PC-3 (cell line): ENCODE measurements at places on chromosomes 3 and 15.

DNA sequence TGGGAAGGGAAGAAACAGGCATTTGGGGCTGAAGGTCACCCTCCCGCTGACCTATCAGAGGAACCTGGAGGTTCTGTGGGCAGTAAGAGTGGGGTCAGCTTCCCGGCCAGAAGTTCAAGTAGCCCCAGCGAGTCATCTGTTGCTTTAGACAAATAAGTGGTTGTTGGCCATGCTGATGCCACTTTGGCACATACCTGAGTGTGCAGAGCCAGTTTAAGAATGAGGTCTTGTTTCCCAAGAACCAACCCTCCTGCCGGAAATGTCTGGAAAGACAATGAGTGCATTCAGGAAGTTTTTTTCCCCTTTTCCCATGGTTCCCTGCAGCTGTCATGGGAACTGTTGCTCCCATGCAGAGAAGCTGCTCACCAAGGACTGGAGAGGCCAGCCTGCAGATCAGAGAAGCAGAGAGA lies 166.7 kb downstream of the ZNF621 start:
- no peak overlapping the region for H3K27ac ChIP-seq
- no peak overlapping the region for H3K4me3 ChIP-seq
- no peaks in the 10 kb centered on the region for H3K4me1 ChIP-seq
- DNase-seq = peak; percentile 24
- H3K27me3 ChIP-seq = peaks cover 74% of the 10 kb centered on the region

DNA sequence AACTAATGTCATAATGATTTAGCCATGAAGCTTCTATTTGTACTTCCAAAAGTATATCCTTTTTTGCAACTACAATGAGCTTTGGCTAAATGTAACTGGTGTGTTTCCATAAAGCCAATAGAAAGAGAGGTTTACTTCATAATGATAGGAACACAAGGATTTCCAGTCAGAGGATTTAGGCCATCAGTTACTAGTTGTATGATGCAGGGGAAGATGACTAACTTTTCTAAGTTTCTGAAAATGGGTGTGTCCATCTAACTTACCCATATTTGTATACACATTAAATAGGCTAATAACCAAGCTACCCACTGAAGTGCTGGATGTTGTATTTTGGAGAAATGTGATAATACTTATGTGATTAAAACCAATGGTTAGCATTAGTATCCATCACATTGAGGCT lies 55.7 kb downstream of the SLC4A7 start:
- H3K4me3 ChIP-seq = no peak overlapping the region
- DNase-seq = peak; percentile 33
- peaks cover 27% of the 10 kb centered on the region for H3K4me1 ChIP-seq
- no peak overlapping the region for H3K27ac ChIP-seq

DNA sequence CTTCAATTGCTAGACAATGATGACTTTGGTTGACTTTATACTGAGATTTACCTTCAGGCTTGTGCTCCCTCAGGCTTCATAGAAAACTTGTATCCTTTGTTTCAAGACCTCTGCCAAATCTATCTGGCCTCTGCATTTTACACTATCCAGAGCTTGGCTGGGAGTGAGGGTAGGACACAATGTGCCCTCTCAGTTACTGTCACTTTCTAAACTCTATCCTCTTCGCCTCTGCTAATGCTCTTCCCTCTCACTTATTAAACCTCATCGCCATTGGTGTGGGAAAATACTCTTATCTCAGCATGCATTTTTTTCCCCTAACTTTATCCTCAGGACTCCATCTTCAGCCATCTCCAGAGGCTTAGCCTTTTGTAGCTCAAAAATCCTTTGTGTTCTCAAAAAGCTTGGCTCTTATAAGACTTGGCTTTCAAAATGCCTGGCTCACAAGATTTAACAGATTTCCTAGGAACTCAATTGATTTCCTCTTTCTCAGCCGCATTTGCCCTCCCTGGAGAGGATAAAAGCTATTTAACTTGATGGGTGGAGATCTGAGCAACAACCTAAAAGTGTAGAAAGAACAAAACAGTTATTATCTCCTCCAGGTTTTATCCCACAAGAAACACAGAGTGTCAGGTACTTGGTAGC lies 28.3 kb downstream of the SUCNR1 start:
- no peaks in the 10 kb centered on the region for H3K36me3 ChIP-seq
- peaks cover 48% of the 10 kb centered on the region for H3K4me1 ChIP-seq
- no peak for DNase-seq
- H3K27me3 ChIP-seq = no peaks in the 10 kb centered on the region

DNA sequence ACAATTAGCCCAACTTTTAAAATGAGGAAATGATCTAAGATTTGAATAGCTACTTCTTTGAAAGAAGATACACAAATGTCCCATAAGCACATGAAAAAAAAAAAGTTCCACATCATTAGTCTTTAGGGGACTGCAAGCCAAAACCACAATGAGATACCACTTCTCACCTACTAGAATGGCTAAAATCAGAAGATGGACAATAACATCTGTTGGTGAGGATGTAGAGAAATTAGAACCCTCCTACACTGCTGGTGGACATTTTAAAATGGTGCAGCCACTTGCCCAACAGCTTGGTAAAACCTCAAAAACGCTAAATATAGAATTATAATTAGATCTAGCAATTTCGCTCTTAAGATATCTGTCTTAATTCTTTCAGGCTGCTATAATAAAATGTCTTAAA lies 77.1 kb downstream of the MEX3B start:
- no peak overlapping the region for H3K27ac ChIP-seq
- H3K4me3 ChIP-seq = no peak overlapping the region
- no peaks in the 10 kb centered on the region; the same call in 1 of the 2 replicates for H3K27me3 ChIP-seq
- DNase-seq = no peak
- H3K36me3 ChIP-seq = no peaks in the 10 kb centered on the region

DNA sequence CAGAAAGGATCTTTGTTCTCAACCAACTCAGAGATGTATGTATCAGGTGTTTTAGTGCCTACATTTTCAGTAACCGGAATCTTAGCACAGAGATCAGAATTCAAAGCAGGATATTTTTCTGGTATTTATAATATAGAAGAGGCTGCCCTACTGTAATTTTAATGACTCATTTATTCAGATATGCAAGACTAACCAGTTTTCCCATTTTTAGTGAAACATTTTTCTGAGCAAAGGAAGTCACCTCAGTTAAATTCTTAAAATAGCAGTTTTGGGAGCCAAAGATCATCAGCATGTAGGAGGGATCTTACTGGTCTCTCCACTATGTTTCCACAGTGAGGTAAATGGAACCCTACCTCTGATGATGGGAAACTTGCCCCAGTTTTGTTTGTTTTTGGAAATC lies 42.0 kb downstream of the SRP14 start:
- H3K27ac ChIP-seq = no peak overlapping the region
- H3K36me3 ChIP-seq = peaks cover 48% of the 10 kb centered on the region
- H3K4me1 ChIP-seq = peaks cover 11% of the 10 kb centered on the region
- DNase-seq = peak; percentile 56
- no peak overlapping the region for H3K4me3 ChIP-seq
- H3K27me3 ChIP-seq = no peaks in the 10 kb centered on the region

DNA sequence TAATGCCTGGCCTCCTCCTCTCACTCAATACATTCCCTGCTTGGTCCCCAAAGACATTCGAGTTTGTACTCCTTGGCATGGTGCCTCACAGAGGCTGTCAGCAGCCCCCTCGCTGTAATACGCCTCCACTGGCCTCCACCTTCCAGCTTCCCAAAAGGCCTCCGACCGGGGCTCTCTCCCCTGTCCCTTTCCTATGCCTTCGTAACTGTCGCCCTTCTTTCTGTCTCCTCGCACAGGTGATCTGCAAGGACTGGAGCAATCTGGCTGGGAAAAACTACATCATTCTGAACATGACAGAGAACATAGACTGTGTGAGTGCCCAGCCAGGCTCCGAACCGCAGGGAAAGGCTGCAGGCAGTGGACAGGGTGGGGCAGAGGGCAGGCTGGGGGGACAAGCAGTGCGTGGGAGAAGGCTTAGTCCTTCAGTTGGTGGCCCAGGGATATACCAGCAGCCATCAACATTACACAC lies 10.7 kb upstream of the ABTB1 start:
- H3K27me3 ChIP-seq = no peaks in the 10 kb centered on the region
- H3K4me1 ChIP-seq = no peaks in the 10 kb centered on the region
- no peaks in the 10 kb centered on the region for H3K36me3 ChIP-seq
- H3K4me3 ChIP-seq = no peak overlapping the region
- no peak overlapping the region for H3K27ac ChIP-seq

- peaks cover 9% of the 10 kb centered on the region; the same call in 1 of the 2 replicates for H3K4me1 ChIP-seq
- no peak overlapping the region for H3K4me3 ChIP-seq
- H3K27ac ChIP-seq = no peak overlapping the region
- DNase-seq = no peak
- H3K36me3 ChIP-seq = no peaks in the 10 kb centered on the region
Observed at GRCh38 chr3:190291994-190292584, 30.2 kb downstream of the CLDN1 start.

GRCh38 chr3:124783696-124784095 lies 53.4 kb downstream of the UMPS start:
- no peak overlapping the region for H3K27ac ChIP-seq
- H3K4me1 ChIP-seq = peaks cover 6% of the 10 kb centered on the region
- no peak overlapping the region for H3K4me3 ChIP-seq

DNA sequence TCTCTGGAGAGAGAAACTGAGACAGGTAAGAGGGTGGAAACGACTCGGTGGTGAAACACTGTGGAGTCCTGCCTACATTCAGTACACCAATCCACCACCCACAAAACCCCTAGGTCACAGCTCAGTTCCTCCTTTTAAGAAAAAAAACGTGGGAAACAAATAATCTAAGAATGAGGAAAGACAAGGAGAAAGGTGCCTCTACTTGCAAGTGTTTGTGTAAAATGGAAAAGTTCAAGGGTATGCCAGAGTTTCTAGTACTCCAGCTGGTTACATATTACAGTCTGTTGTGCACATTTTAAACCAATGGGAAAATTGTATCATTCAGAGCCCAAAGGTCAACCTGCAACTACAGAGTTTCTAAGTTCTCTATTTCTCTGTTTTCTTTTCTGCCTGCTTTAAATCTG lies 32.2 kb downstream of the HGD start:
- H3K4me1 ChIP-seq = no peaks in the 10 kb centered on the region
- H3K27ac ChIP-seq = no peak overlapping the region
- H3K27me3 ChIP-seq = no peaks in the 10 kb centered on the region
- DNase-seq = no peak
- H3K36me3 ChIP-seq = no peaks in the 10 kb centered on the region
- no peak overlapping the region for H3K4me3 ChIP-seq

DNA sequence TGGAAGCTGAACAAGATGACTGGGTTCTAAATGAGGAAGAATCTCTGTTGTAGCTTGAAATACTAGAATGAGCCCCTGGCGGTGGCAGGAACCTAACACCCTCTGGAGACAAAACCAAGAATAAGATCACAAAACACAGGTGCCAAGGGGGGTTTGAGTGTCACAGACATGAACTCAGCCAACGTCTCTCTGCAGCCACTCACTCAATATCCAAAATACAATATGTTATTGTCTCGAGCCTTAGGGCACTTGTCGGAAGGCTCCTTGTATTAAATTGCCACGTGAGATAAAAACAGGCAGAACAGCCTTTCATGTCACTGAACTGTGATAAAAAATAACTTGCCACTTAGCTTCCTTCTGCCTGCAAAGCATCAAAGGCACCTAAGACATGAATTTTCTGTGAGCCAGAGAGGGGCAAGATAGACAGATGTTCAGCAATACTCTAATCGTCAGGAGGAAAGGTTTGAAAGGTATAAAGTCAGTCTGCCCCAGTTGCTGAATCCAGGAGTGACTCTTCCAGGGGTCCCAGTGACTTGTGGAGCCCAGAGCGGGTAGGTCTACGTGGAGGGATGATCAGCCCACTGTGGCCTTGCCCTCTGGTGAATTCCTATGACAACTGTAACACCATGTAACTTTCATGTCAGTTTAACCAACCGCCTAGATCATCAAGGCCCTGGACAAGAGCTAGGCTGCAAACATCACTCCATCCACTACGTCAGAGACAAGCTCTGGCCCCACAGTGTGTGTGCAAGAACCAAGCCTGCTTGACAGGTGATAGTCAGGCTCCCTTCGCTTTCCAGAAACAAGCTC lies 165.2 kb downstream of the OSBPL10 start:
- no peaks in the 10 kb centered on the region for H3K27me3 ChIP-seq
- no peak for DNase-seq
- no peak overlapping the region for H3K4me3 ChIP-seq
- no peak overlapping the region for H3K27ac ChIP-seq
- no peaks in the 10 kb centered on the region for H3K36me3 ChIP-seq

DNA sequence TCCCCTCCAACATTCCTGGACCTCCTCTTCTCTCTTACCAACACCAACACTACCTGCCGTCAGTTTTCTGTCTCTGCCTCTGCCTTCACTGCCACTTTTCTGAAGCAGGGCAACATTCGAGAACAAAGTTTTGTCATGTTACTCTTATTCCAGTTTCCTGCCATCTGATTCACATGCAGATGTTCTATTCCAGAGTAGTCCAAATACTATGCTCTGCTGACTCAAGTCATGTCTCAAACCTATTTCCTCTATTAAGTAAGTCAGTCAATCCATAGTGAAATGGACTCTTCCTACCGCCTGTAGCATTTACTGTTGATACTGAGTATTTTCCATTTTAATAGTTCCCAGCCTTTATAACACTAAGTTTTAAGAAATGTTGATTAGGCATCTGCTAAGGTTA lies 43.4 kb downstream of the ESYT3 start:
- no peaks in the 10 kb centered on the region for H3K27me3 ChIP-seq
- no peak overlapping the region for H3K4me3 ChIP-seq
- peaks cover 11% of the 10 kb centered on the region for H3K4me1 ChIP-seq
- no peak for DNase-seq
- no peak overlapping the region for H3K27ac ChIP-seq

DNA sequence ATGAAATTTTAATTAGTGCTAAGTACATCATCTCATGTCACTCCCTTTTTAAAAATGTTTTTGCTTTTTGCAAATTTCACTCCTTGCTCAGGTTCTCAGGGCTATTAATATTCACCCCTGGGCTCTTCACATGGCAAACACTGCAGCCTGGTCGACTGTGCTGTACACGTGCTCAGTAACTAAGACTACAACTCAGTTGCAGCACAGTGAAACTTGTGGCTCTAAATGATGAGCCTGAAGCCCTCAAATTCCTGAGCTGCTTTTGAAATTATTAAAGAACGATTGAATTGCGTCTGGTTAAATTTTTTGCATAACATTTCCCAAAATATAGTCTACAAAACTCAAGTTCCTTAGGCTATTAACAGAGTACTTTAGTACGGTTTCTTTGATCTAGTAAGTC lies 159.3 kb upstream of the C2CD4B start:
- H3K4me3 ChIP-seq = no peak overlapping the region
- DNase-seq = no peak

DNA sequence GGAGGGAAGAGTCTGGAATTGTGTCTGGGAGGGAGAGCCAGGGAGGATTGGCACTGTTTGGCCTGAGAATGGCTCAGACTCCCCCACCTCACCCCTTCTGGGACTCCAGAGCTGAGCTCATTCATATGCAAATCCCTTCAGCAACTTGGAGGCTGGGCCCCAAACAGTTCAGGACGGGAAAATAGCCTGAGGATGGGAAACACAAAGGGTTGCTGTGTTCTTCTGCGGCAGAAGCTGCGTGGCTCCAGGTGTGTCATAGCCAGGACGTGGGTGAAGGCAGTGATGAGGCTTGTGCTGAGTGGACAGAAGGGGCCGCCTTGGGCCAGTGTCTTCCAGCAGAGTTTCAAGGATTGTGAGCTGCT lies 16.6 kb downstream of the MASP1 start:
- no peak overlapping the region for H3K4me3 ChIP-seq
- no peak overlapping the region for H3K27ac ChIP-seq
- H3K27me3 ChIP-seq = peaks cover 41% of the 10 kb centered on the region; the same call in 1 of the 2 replicates
- DNase-seq = peak; percentile 20
- H3K4me1 ChIP-seq = no peaks in the 10 kb centered on the region
